HFFc6 (cell line): ENCODE measurements at places on chromosomes 16 and 17.

GRCh38 chr16:85955566-85955965, 56.6 kb downstream of the IRF8 start:
- no peaks in the 10 kb centered on the region for H3K4me1 ChIP-seq
- peaks cover 83% of the 10 kb centered on the region for H3K27me3 ChIP-seq
- no peaks in the 10 kb centered on the region for H3K36me3 ChIP-seq
- H3K27ac ChIP-seq: no peak overlapping the region
- no peak overlapping the region for H3K4me3 ChIP-seq

DNA sequence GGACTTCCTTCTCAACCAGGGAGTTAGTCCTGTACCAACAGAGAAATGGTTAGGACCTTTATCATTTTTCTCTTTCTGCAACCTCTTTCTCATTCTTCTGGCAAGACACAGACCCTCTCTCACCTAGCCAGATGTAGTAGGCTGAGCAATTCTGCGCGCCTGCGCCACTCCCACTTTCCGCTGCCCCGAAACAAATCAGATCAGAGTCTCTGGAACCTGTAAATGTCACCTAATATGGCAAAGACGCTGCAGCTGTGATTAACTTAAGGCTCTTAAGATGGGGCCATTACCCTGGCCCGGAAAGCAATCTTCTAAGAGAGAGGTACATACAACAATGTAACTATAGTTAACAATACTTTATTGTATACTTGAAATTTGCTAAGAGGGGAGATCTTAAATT, 94.3 kb upstream of the ASIC2 start:
- no peak overlapping the region for H3K4me3 ChIP-seq
- no peak overlapping the region for H3K27ac ChIP-seq
- H3K36me3 ChIP-seq: no peaks in the 10 kb centered on the region; the same call in 1 of the 2 replicates
- peaks cover 1% of the 10 kb centered on the region; the same call in 1 of the 2 replicates for H3K27me3 ChIP-seq
- H3K4me1 ChIP-seq: no peaks in the 10 kb centered on the region

DNA sequence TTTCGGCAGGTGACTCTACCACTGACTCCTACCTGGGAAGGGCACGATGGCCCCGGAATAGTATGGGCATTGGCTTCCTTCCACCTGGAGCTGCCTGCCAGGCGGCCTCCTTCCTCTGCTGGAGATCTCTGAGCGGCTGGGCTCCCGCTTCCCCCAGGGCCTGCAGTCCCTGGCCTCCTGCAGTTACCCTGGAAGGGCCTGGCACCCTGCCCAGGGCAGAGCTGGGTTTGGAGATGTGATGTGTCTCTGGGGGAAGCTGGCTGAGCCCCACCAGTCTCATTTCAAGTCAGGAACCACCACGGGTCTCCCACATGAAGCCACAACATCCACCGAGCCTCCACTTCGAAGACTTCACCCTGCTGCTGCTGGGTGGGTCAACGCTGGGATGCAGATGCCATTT, 97.9 kb downstream of the IRF8 start:
- DNase-seq: no peak
- H3K27me3 ChIP-seq: peaks cover 55% of the 10 kb centered on the region
- no peak overlapping the region for H3K27ac ChIP-seq
- no peaks in the 10 kb centered on the region for H3K4me1 ChIP-seq
- no peak overlapping the region for H3K4me3 ChIP-seq

- H3K27ac ChIP-seq: no peak overlapping the region
- no peak overlapping the region for H3K4me3 ChIP-seq
- peaks cover 22% of the 10 kb centered on the region for H3K4me1 ChIP-seq
- DNase-seq: no peak
Measured at GRCh38 chr17:48491527-48492273, 39.1 kb downstream of the HOXB1 start.

GRCh38 chr17:78707016-78707415, 75.1 kb downstream of the CYTH1 start:
- H3K36me3 ChIP-seq: no peaks in the 10 kb centered on the region
- DNase-seq: no peak
- H3K27ac ChIP-seq: no peak overlapping the region; the same call in 1 of the 2 replicates
- no peak overlapping the region for H3K4me3 ChIP-seq
- peaks cover 18% of the 10 kb centered on the region for H3K4me1 ChIP-seq

DNA sequence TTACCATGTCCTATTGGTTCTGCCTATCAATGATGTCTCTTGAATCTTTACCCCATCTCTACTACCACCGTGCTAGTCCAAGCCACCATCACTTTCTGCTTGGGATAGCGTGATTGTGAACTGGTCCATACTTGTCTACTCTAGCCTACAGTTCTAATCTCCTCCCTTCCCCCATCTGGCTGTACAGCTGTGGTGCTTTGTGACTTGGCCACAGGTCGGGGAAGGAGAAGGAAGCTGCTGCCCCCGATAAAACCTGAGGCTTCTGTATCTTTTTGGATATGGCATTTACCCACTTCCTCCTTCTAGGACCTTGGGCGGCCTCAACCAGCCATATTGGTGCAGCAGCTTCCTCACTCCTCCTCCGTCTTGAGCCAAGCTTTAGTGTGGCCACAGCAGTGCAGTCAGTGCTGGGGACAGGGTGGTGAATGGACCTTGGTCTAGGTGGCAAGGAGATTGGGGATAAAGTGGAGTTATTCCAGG, 314 bp upstream of the ITGA2B start:
- H3K27me3 ChIP-seq: peaks cover 4% of the 10 kb centered on the region; the same call in 1 of the 2 replicates
- H3K36me3 ChIP-seq: no peaks in the 10 kb centered on the region
- H3K27ac ChIP-seq: no peak overlapping the region
- no peaks in the 10 kb centered on the region for H3K4me1 ChIP-seq
- DNase-seq: no peak

DNA sequence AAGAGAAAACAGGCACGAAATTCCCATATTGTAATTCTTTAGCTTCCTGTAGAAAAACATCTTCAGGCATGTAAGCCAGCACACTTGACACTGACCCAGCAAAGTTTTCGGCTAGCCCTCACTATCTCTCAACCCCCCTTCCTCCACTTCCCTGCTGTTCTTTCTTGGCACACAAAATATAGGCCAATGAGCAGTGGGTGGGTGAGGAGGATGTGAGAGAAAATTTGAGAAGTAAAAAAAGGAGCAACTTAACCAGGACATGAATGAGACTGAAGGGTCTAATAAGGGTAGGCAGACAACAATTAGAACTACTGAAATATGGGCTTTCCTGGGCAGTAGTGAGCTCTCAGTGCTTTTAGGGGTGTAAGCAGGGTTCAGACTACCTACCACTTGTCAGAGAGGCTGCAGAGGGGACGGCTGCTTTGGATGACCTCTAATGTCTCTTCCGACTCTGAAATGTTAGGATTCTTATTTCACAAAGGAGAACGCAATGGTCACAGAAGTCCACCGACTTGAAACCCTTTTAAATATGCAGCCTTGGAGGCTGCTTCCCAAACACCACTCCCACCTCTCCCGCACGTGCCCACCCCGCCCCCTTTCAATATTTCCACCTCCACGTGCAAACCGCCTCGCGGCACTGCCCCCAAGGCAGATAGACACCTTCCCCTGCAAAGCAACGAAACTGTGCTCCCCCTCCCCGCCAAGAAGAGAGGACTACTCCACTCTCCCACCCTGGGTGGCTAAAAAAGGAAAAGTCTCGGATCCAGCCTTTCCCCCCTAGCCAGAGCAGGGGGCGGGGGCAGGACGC, 889 bp downstream of the MBTD1 start:
- H3K4me1 ChIP-seq: peaks cover 60% of the 10 kb centered on the region
- H3K4me3 ChIP-seq: peak overlapping the region; percentile 93
- H3K36me3 ChIP-seq: peaks cover 34% of the 10 kb centered on the region
- DNase-seq: no peak
- H3K27me3 ChIP-seq: peaks cover 1% of the 10 kb centered on the region

GRCh38 chr17:79844869-79845600, 5.8 kb upstream of the CBX4 start:
- peaks cover 11% of the 10 kb centered on the region for H3K4me1 ChIP-seq
- H3K27ac ChIP-seq: peak overlapping the region; percentile 46; the same call in 1 of the 2 replicates
- peaks cover 25% of the 10 kb centered on the region for H3K27me3 ChIP-seq
- H3K36me3 ChIP-seq: no peaks in the 10 kb centered on the region
- DNase-seq: no peak
- H3K4me3 ChIP-seq: peak overlapping the region; percentile 46; the same call in 1 of the 2 replicates

- peaks cover 53% of the 10 kb centered on the region for H3K36me3 ChIP-seq
- peak; percentile 99 for DNase-seq
- no peaks in the 10 kb centered on the region; the same call in 1 of the 2 replicates for H3K27me3 ChIP-seq
- peaks cover 85% of the 10 kb centered on the region for H3K4me1 ChIP-seq
- H3K27ac ChIP-seq: peak overlapping the region; percentile 98
Measured at GRCh38 chr17:75693500-75694481, 26.7 kb downstream of the SAP30BP start.

DNA sequence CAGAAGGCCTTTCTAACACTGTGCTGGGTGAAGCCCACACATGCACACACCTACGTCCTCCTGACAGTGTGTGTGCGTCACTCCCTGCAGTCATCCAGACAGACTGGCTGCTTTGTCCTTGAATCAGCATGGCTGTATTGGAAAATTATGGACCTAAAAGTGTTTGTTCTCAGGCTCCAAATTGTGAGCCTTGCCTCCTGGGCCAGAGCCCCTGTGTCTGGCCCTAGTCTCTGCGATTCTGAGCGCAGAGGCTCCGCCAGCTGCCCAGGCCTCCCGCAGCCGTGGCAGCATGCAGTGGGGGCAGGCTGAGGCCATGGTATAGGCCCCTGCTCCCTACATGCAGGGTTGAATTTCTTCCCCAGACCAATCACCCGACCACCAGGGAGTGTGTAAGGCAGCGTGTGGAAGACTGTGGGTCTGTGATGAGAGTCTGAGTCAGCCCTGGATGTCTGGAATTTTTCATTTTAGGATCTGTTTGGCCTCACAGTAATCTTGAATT, 166.9 kb downstream of the LGALS9B start:
- DNase-seq: peak; percentile 46
- no peaks in the 10 kb centered on the region for H3K27me3 ChIP-seq
- H3K4me3 ChIP-seq: peak overlapping the region; percentile 65; the same call in 1 of the 2 replicates
- H3K27ac ChIP-seq: peak overlapping the region; percentile 97

DNA sequence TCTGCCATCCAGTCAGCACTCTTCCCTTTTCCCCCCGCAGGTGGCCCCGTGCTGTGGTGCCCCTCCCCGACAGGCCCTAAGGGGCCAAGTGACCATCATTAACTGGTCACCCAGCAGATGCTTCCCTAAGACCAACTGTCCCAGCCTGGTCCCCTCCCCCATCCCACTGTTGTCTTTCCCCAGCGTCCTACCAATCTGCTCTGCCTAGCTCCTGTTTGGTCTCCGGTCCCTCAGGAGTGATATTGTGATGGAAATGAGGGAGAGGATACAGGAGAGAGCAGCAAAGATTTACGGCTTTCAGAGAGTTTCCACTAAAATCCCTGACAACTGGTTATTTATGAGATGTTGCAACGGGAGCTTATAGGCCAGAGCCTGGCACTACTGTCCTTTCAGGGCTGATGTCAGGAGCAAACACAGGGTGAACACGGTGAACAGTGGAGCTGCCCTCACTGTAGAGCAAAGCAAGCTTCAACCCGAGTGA, 1.4 kb upstream of the TTLL6 start:
- H3K27ac ChIP-seq: no peak overlapping the region
- H3K27me3 ChIP-seq: peaks cover 33% of the 10 kb centered on the region
- H3K4me3 ChIP-seq: no peak overlapping the region
- H3K4me1 ChIP-seq: peaks cover 16% of the 10 kb centered on the region

DNA sequence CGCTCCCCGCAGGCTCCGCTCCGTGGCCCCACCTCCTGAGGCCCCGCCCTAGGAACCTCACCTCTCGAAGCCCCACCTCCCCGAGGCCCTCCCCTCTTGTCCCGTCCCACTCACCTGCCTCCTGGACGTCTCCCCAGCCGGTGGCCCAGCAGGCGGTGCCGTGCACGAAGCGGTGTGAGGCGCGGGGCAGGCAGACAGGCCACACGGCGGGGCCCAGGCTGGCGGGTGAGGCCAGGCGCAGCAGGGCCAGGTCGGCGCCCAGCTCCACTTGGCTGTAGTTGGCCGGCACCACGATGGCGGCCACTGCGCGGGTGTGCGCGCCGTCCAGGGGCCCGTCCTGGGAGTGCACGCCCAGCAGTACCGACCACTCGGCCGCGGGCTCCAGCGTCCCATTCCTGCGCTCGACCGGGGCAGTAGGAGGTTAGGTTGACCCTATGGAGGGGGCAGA, 1.6 kb downstream of the PRSS36 start:
- no peak for DNase-seq
- H3K27me3 ChIP-seq: peaks cover 21% of the 10 kb centered on the region

GRCh38 chr16:16033208-16033717, 83.8 kb downstream of the ABCC1 start:
- H3K27me3 ChIP-seq: peaks cover 5% of the 10 kb centered on the region; the same call in 1 of the 2 replicates
- H3K36me3 ChIP-seq: peaks cover 40% of the 10 kb centered on the region
- H3K4me1 ChIP-seq: peaks cover 28% of the 10 kb centered on the region
- no peak overlapping the region for H3K4me3 ChIP-seq
- DNase-seq: no peak

DNA sequence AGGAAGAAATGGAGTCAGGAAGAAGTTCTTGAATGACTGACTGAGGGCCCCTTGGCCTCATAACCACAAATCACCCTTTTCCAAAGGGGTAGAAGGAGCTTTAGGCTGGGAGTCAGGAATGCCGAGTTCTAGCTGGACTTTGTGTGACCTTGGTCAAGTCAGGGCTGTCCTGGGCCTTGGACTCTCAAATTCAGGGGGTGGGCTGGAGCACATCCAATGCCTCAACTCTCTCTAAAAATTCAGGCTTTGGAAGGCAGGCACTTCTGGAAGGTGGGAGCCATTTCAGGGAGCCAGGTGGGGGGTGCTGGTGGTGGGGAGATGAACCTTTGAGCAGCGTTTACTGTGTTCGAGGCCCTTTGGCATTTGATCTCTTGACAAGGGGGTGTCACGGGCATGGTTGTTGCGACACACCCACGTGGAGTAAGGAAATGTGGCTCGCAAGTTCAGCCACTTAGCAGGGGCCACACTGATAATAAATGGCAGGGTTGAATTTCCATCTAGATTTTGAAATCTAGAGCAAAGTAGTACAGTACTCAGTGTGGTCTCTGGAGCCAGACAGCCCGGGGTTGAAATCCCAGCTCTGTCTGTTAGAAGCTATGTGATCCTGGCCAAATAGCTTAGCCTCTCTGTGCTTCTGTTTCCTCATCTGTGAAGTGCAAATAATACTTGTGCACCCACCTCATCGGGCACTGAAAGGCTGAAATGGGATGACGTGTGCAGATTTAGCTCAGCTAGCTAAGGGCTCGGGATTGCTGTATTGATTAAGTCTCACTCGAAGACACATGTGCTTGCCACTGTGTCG, 47.1 kb upstream of the CIBAR2 start:
- H3K4me1 ChIP-seq: peaks cover 37% of the 10 kb centered on the region
- DNase-seq: no peak
- no peak overlapping the region for H3K4me3 ChIP-seq
- no peak overlapping the region for H3K27ac ChIP-seq
- no peaks in the 10 kb centered on the region for H3K36me3 ChIP-seq

DNA sequence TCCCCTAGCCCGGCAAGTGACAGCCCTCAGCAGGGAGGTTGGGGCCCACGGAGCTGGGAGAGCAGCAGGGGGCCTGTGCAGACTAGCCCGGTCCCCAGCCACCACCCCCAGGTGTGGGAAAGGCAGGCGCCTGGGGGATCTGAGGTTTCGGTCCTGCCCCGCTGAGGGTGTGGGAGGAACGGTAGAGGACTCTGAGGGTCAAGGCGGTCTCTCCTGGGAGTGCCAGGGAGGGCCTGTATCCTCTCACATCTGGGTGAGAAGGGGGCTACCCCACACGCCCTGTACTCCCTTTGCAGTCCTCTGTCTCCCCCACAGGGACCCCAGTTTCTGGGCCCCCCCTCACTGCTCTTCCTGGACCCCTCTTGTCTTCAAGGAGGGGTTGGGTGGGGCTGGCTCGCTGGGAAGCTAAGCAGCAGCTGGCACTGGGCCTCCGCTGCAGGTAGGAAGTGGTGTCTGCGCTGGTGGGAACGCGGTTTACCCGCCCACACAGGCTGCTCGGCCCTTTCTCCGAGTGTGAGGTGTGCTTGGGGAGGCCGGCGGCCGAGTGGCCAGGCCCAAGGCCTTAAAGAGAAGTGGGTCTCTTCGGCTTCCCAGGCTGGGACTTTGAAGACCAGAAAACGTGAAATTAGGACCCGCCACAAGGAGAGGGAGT, 15.4 kb downstream of the CD7 start:
- peaks cover 21% of the 10 kb centered on the region for H3K4me1 ChIP-seq
- H3K4me3 ChIP-seq: no peak overlapping the region
- no peak overlapping the region for H3K27ac ChIP-seq
